ENCODE measurements at places on chromosomes 13 and 19.
A peak's percentile ranks its signal among the peaks of the same experiment; 100 is the strongest.

- peak; percentile 99 for DNase-seq
Observed at GRCh38 chr19:52140032-52140710, 433 bp upstream of the ZNF616 start.

DNA sequence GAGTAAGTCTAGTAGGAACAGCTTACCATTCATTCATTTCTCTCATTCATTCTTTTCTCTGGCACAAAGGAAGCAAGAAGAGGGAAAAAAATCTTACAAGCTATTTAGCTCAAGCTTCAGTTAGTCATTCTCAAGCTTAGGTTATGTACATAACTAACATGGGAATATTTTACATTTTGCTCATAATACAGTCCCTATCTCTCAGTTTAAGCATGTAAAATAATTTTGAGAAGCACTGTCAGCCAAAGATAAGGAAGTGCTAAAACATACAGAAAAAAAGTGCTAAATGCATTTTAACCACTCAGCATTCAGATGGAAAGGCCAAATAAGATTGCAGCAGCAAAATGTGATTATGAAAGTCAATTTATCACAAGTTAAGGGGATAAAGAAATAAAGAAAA lies 7.9 kb downstream of the RBM26 start:
- no peak for DNase-seq

DNA sequence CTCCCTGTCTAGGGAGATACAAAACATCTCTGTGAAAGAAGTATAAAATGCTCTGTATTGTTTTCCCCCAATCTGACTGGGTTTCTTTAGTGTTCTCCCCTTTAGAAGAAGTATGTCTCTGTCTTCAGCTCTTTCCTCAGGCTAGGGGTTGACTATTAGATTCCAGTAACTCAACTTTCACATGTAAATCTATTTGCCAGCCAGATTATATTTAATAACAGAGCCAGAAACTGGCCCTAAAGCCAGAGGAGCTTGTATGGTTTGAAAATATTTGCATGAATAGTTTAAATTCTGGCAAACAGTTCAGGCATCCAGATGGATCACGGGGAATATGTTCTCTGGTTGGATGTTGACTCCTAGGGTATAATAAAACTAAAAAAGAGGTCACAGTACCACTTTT lies 22.3 kb upstream of the CYSLTR2 start:
- DNase-seq: no peak

DNA sequence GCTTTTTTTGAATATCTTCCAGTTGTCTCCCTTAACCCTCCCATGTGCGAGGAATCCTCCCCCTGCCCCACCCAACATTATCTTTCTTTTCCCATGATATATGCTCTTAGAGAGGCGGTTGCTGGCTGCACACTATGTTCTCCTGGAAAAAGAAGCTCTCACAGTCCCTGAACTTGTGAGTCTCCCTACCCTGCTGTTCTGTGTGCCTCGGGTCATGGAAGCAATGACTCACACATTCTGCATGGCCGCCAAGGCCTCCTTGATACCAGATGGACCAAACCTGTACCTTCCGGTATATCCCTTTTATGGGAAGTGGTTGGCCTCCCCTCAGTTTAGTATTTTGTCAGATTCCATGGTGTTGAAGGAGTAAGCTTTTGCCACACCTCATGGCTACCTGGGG lies 705.4 kb downstream of the SLITRK6 start:
- DNase-seq: no peak

GRCh38 chr13:65378484-65378883 lies 1851.7 kb downstream of the PCDH9 start:
- no peak for DNase-seq

All from stimulated activated naive CD8-positive, alpha-beta T cell treated with anti-CD3 and anti-CD28 coated beads, Interleukin-15, Interleukin-2, amounts not matched to agents 100 U/mL and 50 U/mL, for 24 hours (primary cell).